ENCODE measurements at places on chromosomes 11 and 22. TPM values are rescaled to one million over a fixed set of nuclear protein-coding genes. Genes with fewer than 3 reads are reported as not detected.

GRCh38 chr11:85698195-85698594 lies 12.2 kb upstream of the CCDC89 start:
- no peaks in the 10 kb centered on the region for H3K4me1 ChIP-seq
- H3K27ac ChIP-seq, result no peak overlapping the region
- H3K36me3 ChIP-seq, result no peaks in the 10 kb centered on the region
- no peaks in the 10 kb centered on the region for H3K27me3 ChIP-seq
- DNase-seq, result no peak
- H3K4me3 ChIP-seq, result no peak overlapping the region

DNA sequence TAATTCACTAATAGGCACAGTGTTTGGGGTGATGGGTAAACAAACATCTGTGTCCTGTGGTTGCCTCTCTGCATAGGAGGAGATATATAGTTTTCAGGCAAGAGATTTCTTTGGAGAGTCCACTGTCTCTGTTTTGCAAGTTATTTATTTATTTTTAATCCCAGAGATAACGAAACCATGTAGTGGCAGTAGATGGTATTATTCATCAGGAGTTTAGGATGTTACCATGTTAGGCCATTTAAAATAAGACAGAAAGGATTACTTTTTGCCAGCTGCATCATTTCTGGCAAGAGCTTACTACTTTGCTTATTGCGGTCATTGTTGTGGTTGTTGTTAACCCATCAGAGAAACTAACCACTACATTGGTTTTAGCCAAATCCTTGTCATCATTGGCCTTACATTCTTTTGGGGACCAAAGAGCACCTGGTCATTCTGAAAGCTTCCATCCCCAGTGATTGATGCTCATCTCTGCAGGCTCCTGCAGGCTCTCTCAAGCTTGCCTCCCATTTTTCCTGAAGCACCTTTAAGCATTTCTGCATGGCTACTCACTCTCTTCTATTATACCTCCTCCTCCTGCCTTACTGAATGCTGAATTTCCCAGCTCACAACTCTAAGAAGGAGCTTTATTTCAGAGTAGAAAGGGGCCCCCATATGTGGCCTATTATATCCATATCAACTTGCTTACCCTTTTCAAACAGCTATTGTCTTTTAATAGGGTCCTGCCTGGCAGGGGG lies 84.4 kb downstream of the CSTPP1 start:
- H3K36me3 ChIP-seq, result no peaks in the 10 kb centered on the region
- no peaks in the 10 kb centered on the region for H3K27me3 ChIP-seq
- no peaks in the 10 kb centered on the region for H3K4me1 ChIP-seq
- DNase-seq, result no peak
- H3K4me3 ChIP-seq, result no peak overlapping the region

GRCh38 chr22:31829505-31829904 lies 75.7 kb downstream of the DEPDC5 start:
- H3K4me3 ChIP-seq, result no peak overlapping the region
- H3K27ac ChIP-seq, result no peak overlapping the region
- no peak for DNase-seq
- H3K36me3 ChIP-seq, result no peaks in the 10 kb centered on the region
- H3K27me3 ChIP-seq, result no peaks in the 10 kb centered on the region

- no peaks in the 10 kb centered on the region for H3K27me3 ChIP-seq
- no peak for DNase-seq
- H3K36me3 ChIP-seq, result no peaks in the 10 kb centered on the region
- no peaks in the 10 kb centered on the region for H3K4me1 ChIP-seq
- no peak overlapping the region for H3K27ac ChIP-seq
Observed at GRCh38 chr11:113675565-113675964, 30.5 kb downstream of the TMPRSS5 start.

GRCh38 chr11:103662880-103663279 lies 373.6 kb upstream of the DDI1 start:
- no peak overlapping the region for H3K27ac ChIP-seq
- H3K27me3 ChIP-seq, result no peaks in the 10 kb centered on the region
- H3K4me1 ChIP-seq, result peaks cover 3% of the 10 kb centered on the region
- no peak overlapping the region for H3K4me3 ChIP-seq
- no peak for DNase-seq

DNA sequence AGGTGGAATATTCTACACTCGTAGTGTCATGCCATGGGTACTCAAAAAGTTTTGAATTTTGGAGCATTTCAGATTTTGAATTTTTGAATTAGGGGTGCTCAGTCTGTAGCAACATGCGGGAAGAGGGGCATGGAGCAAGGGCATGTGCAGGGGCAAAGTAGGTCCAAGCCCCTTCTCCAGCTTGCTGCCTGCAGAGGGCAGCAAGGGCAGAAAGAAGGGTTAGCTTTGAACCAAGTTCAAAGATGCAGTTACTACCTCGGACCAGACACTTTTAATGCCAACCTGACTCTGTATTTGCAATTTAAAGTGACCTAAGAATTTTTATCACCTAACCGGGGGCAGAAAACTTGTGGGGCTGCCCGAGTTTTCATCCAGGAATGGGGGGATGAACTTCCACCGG lies 68.2 kb downstream of the CD82 start:
- H3K4me3 ChIP-seq, result no peak overlapping the region
- no peak overlapping the region for H3K27ac ChIP-seq
- DNase-seq, result no peak
- H3K27me3 ChIP-seq, result no peaks in the 10 kb centered on the region

GRCh38 chr11:83813296-83813695 lies 527.1 kb upstream of the CCDC90B start:
- no peak for DNase-seq
- no peaks in the 10 kb centered on the region for H3K27me3 ChIP-seq
- no peaks in the 10 kb centered on the region for H3K36me3 ChIP-seq
- no peak overlapping the region for H3K27ac ChIP-seq
- H3K4me3 ChIP-seq, result no peak overlapping the region

DNA sequence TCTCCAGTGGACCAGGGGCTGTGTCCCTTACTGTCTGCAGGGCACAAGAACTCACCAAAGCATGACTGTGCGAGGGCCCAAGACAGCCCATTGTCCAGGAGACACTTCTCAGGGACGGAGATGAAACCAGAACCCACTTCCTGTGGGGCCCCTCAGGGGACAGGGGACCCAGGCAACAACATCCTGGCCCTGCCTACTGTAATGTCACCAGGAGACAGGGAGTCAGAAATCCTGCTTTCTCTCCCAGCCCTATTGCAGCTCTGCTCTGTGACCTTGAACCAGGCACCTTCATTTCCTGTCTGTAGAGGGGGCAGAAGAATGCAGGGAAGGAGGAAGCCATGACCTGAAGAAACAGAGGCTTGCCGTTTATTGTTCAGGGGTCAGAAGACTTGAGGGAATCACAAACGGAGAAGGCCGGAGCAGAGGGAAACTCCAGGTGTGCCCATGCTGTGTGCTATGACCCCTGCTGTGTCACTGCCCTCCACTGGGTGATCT lies 98.0 kb downstream of the NAT10 start:
- no peak overlapping the region for H3K4me3 ChIP-seq
- no peak overlapping the region for H3K27ac ChIP-seq

- no peak overlapping the region for H3K27ac ChIP-seq
- no peaks in the 10 kb centered on the region for H3K4me1 ChIP-seq
- no peaks in the 10 kb centered on the region for H3K27me3 ChIP-seq
- no peak overlapping the region for H3K4me3 ChIP-seq
Observed at GRCh38 chr11:24932110-24933000, 435.5 kb downstream of the LUZP2 start.

The CCDC89 gene
- total RNA-seq, result not detected

The APOBEC3F gene
- 1.7 TPM for total RNA-seq

The PLXNB2 gene
- total RNA-seq, result 89.3 TPM

The SPON1 gene
- 0.83 TPM for total RNA-seq

The TMPRSS5 gene
- total RNA-seq, result 1.00 TPM

The VWA5A gene
- total RNA-seq, result 21.4 TPM

Measured in pancreas (tissue), 10 donors.